ENCODE measurements at places on chromosomes 12 and 14.
A peak's percentile ranks its signal among the peaks of the same experiment; 100 is the strongest.

DNA sequence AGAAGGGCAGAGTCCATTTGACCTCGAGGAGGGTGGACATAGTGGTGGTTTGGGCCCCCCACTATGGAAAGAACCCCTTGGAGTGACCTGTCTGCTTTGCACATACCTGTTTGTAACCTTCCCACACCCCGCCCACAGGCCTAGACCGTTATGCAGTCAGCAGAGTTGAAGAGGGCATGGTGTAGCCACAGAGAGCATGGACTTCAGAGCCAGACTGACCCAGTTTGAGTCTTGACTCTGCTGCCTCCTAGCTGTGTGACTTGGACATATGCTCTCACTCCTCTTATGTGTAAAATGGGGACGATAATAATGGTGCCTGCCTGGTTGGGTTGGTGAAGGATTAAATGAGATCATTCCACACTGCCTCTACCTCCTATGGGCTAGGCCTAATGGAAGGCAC lies 40.9 kb upstream of the NOS1 start:
- no peak for DNase-seq

GRCh38 chr12:97552410-97553121 lies 90.0 kb downstream of the RMST start:
- DNase-seq = no peak

DNA sequence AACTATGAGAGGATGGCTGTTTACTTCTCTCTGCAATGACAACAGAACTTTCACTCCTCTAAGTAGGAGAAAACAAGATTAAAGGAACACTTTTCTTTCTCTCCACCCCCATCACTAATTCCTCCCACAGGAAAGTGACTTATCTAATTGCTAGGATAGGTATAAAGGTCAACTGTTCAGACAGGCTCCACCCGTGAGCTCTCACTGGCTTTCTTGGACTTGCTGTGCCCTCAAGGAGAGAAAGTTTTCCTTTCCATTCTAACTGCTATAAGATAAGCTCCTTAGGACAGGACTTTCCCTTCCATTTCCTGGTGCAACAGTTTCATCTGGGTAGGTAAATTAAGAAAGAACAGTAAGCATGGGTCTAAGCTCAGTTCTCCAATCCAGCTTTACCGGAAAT lies 4.8 kb downstream of the SLC41A2 start:
- no peak for DNase-seq

- DNase-seq = no peak
Measured at GRCh38 chr12:40834321-40834720, 142.1 kb downstream of the CNTN1 start.

DNA sequence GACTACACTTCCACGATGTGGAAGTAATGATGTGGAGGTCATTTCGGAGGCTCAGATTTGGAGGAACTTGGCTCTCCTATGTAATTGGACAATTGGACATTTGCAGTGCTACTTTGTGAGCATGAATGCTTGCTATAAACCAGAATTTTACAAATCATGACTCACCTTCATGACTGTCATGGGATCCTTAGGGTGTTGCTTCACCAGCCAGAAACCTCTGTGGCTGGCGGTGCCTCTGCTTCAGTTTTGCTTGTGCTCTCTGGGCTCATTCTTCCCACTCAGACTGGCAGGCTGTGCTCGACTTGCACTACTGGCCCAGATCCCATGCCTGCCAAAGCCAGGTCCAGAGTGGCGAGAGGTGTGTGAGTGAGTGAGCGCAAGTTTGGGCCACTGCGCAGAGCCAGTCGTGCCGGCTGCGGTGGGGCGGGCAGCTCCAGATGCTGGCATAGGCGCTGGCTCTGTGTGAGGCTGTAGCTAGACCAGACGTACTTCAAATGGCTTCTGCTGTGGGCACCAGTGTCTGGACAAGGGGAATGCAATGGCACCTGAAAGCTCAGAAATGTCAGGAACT lies 387.8 kb downstream of the AEBP2 start:
- DNase-seq = no peak

DNA sequence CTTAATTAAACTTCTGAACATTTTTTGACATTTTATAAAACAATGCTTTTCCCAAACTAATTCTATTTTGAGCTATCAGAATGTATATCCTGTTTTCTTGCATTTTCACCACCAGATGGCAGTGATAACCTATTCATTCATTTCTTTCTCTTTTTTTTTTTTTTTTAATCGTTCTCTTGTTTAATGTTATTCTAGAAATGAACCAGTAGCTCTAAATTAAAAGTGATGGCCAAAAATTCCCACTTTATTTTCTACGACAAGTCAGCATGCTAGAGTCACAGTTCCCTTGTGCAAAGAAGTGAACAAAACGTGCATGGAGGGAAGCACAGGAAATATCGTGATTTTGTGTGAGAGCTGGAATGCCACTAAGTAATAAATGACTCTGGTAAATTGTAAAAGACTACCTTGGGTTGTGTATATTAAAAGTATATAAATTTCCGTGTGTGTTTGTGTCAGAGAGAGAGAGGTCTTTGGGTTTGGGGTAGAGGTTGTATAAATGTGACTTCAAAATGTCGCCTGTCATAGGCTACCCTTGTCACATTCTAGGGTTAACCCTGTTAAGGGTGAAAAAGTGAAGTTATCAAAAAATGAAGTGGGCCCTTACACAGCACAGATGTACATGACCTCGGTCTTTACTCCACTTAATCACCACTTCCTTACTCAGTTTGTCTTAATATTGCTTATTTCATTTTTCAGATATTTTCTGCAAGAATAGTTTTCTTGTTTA lies 40.4 kb upstream of the LDHB start:
- no peak for DNase-seq

GRCh38 chr14:79021766-79022165 lies 851.6 kb downstream of the NRXN3 start:
- no peak for DNase-seq

DNA sequence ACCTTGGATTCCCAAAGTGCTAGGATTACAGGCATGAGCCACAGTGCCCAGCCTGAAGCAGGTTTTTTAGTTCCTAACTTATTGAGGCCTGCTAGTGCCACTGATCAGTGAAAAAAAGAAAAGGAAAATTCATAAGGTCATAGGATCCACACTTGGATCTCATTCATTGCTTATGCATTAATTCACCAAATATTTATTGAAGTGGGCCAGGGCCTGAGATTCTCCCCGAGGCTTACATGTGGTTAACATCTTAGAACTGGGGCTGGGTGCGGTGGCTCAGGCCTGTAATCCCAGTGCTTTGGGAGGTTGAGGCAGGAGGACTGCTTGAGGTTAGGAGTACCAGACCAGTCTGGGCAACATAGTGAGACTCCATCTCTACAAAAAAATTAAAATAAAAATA lies 29.5 kb upstream of the MAP1LC3B2 start:
- DNase-seq = no peak

GRCh38 chr12:124131659-124132058 lies 158.6 kb downstream of the ZNF664 start:
- no peak for DNase-seq

DNA sequence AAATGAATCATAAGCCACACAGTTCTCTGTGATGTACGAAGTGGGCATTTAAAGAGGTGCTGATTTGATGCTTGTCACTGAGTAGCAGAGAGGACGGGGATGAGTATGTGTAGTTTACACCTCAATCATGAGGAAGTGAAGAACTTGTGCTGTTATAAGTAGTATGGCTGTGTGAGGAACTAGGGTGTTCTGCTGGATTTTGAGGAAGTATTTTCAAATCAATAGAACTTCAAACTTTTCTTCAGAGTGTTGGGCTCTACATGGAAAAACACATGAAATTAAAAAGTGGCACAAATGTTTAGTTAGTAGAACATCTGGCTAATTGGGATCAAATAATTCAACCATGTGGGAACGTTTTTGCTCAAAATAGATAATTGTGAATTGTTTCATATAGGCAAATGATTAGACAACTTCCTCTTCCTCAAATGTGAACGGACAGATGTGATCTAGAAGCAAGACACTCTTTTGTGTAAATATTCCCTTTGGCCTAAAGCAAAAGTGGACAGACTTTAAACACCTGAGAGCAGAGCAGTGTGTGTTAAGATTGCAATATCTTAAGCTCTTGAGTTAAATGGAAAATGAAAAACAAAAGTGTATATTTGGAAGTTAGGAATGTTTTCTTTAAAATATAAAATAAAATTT lies 168.5 kb downstream of the NAV3 start:
- peak; percentile 9 for DNase-seq

GRCh38 chr14:94654071-94654861 lies 42.1 kb downstream of the SERPINA3 start:
- DNase-seq = no peak

GRCh38 chr14:98819132-98819866 lies 452.7 kb downstream of the BCL11B start:
- no peak for DNase-seq

DNA sequence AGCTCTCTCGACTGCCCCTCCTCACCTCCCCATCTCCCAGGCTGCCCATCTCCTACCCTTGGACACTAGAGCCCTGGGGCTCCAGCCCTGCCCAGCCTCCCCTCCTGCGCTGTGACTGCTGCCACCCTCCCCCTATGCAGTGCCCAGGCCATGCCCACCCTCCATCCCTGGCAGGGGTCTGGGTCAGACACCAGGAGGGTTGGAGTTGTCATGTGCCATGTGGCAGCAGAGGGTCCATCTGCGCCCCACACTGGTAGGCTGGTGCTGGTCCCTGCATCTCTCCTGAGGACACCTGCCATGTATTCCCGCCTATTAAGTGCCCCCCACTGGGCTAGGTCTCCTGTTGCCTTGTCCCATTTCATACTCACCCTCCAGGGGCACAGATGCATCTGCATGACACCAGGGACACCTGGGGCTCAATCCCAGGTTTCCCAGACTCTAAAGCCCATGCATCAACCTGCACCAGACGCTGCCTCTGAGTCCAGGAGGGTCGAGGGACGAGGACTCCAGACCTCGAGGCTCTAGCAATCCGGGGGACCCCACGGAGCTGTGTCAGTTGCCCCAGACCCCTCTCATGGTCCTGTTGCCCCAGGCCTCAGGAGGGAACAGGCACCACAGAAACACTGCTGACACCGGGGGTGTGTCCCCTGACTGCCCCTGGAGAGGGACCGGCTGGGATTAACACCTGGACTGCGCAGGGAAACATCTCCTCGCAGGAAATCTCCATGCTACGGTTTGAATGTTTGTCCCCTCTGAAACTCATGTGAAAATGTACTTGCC lies 23.4 kb upstream of the SFSWAP start:
- no peak for DNase-seq

DNA sequence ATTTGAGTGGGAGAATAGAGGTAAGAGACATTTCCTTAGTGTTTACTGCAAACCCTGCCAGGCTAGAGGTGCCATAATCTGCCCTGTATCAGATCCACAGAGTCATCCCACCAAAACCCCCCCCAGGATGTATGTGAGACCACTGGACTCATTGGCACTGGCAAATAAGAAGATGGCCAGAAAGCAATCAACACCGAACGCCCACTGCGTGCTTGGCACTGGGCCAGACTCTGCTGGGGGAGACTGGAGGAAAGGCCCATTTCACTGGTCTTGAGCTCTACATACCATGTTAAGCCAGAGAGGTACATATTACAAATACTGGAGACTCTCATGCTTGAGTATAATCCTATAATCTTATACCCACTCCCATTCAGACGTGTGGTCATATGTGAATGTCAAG lies 44.0 kb downstream of the SMUG1 start:
- DNase-seq = no peak

DNA sequence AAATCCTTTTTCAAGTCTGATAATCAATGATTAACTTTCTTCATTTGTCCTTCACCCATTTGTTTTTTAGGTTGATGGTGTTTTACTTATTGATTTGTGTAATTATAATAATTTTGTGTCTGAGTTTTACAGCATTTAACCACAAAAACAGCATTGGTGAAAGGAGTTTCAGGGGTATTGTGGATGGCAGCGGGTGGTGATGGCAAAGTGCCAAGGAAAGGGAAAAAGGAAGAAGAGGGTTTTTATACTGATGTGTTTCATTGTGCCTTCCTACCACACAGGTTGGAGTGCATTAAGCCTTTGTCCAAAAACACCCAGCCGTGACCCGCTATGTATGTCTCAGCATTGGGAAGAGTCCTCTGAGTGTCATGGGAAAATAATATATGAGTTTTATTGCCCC lies 150.3 kb downstream of the DAD1 start:
- DNase-seq = no peak

GRCh38 chr14:66070542-66071319 lies 415.4 kb upstream of the CCDC196 start:
- peak; percentile 63 for DNase-seq

DNA sequence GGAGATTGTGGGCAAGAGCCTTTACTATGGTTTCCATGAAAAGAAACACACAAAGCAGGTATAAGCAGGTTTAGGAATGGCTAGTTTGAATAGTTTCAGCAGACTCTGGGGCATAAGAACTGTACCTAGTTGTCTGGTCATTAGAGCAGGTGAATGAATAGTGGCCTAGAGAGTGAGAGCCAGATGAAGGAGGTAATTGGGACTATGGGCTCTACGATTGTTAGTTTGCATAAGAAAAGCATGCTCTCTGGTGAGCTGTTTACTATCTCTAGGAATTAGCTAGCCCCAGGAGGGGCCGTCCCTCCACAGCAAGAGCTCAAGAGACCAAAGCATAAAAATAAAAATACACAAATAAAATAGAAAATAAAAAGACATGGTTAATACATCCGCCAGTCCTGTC lies 397.5 kb upstream of the GARIN6 start:
- DNase-seq = no peak

GRCh38 chr14:64760146-64760755 lies 56.0 kb downstream of the PLEKHG3 start:
- DNase-seq = peak; percentile 82

Data from GM13977 (cell line).